ENCODE measurements at places on chromosomes 7 and 10.
A peak's percentile ranks its signal among the peaks of the same experiment; 100 is the strongest.

DNA sequence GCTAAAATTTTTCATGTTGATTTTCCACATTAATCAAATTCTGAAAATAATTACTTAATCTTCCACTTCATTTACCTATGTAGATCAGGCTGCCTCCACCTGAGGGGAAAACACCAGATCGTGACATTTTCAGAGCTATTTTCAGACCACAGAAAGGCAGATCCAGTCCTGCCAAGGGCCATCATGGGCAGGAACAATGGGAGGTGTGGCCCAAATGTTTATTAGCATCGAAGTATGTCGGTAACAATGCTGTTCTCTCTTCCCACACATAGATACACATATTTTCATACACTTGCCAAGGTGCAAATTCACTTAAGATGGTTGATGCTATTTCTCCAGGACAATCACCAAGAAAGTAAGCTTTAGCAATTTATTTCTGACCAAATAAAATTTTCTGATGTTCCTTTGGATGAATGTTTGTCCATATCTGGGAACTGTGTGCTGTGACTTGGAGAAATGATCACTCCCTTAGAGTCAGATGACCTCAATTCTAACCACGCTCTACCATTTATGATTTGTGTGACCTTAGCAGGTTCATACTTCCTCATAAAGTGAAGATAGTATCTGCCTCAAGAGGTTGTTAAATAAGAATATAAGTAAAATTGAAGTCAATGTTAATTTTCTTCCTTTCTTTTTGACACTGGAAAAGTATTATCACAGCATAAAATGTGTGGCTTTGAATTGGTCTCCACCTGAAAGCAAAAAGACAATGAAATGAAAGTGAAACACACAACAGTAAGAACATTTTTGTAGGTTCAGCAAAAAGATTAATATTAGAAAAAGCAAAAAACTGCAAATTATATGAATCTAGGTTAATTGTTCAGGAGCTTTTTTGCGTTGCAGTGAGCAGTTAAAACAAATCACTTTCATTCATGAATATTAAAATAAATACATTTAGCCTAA is 310.4 kb upstream of the PHF14 start:
- no peak for DNase-seq

- DNase-seq: no peak
Observed at GRCh38 chr10:30073767-30074060, 14.3 kb upstream of the JCAD start.

- peak; percentile 84 for DNase-seq
Observed at GRCh38 chr7:151552352-151553028, 32.8 kb upstream of the RHEB start.

DNA sequence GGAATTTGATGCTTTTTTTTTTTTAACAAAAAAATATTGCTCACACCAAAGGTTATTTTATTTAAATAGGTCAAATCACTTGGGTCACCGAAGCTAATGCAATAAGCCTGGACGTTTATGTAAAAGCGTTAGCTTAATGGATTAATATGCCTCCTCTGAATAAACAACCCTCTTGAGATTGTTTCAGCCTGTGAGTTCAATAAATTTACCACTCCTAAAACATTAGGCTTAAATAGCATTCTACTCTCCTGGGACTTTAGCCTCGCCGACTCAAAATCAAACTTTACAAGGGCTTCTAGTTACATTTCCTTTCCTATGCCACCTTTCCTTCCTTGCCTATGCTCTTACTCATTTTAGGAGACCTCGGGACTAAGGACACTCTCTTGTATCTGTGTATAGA is 79.3 kb downstream of the DNAJB9 start:
- DNase-seq: no peak

DNA sequence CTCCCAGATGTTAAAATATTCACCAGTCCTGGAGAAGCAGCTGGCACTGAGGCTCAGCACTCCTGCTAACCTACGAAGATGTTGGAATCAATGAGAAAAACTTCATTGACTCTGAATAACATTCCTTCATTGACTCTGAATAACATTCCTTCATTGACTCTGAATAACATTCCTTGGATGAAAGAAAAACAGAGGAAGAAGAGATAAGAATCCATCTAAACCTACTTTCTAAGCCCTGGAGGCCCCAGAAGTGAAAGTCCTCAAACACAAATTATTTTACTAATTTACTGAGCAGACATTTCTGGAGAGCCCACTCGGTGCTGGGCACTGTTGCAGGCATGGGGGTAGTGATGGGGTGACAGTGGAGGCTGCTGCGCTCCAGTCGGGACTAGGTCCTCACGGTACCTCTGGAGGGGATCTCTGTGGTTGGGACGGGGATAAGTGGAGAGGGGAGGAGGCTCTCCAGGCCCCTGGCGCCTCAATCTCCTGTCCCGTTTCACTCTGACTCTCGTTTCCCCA is 254.1 kb downstream of the WDR37 start:
- DNase-seq: no peak

DNA sequence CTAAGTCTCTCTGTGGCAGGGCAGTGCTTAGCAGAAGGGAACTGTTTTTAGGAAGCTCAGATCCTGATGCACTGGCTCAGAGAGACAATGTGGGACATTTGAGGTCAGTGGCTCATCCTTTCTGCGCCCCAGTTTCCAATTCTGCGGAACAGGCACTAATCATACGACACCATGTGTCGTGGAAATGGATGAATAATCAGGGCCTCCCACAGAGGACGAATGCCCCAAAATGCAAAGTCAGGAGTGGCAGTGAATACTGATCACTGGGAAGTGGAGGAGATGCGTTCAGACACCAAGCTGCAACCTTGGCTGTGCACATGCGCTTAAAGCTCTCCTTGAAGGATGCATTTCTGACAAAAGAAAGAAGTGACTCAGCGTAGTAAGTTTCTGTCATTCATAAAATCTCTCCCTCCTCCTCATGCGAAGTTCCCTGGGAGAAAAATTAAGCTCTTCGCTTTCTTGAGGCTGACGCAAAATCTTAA is 21.9 kb upstream of the ECHDC3 start:
- no peak for DNase-seq

GRCh38 chr10:80769700-80770160 is 232.0 kb downstream of the SH2D4B start:
- no peak for DNase-seq

All from NCI-H526 (cell line).